CD4-positive, alpha-beta T cell treated with Interleukin-1 beta for 1 hour (primary cell): ENCODE measurements at places on chromosomes 7 and 10.

DNA sequence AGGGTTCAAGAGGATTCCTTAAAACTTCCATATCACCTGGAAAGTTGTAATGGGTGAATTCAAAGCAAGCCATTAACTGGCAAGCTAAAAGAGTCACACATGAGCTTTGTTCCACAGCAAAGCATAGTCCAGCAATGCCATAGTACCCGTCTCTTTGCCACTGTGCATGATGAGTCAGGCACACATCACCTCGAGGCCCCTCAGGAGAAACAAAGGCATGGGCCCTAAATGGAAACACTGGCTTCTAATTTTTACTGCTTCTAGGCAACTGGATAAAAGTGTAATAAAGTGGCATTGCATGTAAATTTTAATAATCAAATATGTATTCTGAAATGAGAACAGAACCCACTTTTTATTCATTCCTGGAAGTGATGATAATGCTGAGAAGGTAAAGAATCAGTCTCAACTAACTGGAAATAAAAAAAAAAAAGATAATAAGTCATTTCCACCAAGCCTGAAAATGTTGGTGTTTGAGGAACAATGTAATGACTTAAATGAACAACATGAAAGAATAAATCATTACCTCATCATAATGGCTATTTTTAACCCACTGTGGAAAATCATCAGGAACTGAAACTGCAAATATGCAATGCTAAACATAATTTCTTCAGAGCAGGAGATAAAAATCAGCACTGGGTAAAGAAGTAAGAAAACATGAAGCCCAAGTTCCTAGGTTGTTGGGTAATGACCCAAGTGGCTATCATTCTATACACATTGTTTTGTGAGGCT, 104.9 kb downstream of the CDK6 start:
- no peak for DNase-seq

DNA sequence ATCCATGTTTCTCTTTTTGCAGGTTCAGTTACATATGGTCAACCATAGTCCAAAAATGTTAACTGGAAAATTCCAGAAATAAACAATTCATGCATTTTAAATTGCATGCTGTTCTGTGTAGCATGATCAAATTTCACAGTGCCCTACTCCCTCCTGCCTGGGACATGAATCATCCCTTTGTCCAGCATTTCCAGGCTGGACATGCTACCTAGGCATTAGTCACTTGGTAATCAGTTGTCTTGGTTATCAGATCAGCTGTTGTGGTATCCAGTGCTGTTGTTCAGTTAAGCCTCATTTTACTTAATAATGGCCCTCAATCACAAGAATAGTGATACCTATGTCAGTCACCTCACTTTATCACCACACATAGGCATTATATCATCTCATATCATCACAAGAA, 7.3 kb upstream of the PNLIP start:
- DNase-seq, result no peak

DNA sequence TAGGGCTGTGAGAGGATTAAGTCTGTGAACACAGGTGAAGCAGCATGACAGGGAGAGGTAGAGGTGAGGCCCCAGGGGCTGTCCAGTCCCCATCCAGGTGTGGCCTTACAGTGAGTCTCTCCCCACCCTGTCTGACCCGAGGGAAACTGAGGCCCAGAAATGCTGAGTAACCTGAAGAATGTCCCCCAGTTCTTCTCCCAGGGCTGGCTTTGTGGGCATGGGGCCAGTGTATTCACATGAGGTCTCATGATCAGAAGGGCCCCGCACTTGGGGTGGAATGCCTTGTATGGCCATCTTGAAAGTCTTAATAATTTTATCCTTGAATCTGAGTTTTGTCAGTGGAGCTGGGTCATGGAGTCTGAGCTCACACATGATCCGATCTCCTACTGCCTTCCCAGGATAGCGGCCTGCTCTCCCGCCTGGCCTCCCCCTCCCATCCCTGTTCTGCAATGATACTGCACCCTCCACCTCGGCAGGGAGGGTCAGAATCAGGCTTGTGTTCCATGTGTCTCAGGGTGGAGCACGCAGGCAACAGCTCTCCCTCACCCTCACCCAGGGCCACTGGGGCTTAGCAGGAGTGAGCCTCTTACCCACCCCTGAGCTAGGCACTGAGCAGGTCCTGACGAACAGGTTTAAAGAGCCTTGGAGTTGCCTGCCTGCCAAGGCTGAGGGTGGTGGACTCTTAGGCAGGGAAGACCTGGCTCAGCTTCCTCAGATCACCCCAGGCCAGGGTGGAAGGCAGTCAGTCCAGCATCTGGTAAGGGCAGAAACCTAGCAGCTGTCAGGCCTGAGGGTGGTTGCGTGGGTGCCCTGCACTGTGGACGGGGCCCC, 41.4 kb upstream of the NPFFR1 start:
- DNase-seq, result no peak

GRCh38 chr7:131157530-131158243, 170.0 kb upstream of the MKLN1 start:
- DNase-seq, result no peak

DNA sequence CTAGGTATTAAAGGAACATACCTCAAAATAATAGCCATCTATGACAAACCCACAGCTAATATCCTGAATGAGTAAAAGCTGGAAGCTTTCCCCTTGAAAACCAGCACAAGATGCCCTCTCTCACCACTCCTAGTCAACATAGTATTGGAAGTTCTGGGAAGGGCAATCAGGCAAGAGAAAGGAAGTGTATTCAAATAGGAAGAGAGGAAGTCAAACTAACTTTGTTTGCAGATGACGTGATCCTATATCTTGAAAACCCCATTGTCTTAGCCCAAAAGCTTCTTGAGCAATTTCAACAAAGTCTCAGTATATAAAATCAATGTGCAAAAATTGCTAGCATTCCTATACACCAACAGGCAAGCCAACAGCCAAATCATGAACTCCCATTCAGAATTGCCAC, 131.3 kb downstream of the FANK1 start:
- no peak for DNase-seq

GRCh38 chr7:33399528-33400213, 270.3 kb downstream of the BBS9 start:
- DNase-seq, result no peak
